T follicular helper cell (primary cell): ENCODE measurements at places on chromosomes 1 and 21.

DNA sequence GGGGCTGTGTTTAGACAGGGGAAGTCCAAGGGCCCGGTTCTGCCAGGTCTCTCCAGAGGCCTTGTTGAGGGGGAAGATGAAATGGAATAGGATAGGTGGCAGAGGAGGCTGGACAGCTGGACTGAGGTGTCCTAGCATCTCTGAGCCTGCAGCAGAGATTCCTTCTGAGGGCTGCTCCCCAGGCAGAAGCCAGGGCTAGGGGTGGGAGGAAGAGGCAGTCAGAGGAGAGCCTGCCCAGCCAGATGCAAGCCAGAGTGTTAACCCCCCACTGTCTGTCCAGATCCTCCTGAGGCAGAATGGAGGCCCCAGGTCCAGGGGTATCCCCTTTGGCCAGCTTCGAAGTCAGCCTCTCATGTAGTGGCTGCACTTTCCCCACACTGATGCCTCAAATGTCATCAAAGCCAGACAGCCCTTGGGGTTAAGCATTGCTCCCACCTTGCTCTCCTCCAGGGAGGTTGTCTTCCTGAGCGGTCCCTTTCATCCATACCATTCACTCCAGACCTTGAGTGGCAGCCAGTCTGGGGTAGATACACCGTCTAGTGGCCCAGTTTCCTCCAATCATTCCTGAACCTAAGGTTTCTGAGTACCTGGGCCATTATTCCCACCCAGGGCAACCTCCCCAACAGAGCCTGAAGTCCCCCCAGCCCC lies 1.7 kb downstream of the CSF1 start:
- DNase-seq = no peak

GRCh38 chr1:94270801-94271203 lies 33.4 kb upstream of the ARHGAP29 start:
- DNase-seq = no peak

DNA sequence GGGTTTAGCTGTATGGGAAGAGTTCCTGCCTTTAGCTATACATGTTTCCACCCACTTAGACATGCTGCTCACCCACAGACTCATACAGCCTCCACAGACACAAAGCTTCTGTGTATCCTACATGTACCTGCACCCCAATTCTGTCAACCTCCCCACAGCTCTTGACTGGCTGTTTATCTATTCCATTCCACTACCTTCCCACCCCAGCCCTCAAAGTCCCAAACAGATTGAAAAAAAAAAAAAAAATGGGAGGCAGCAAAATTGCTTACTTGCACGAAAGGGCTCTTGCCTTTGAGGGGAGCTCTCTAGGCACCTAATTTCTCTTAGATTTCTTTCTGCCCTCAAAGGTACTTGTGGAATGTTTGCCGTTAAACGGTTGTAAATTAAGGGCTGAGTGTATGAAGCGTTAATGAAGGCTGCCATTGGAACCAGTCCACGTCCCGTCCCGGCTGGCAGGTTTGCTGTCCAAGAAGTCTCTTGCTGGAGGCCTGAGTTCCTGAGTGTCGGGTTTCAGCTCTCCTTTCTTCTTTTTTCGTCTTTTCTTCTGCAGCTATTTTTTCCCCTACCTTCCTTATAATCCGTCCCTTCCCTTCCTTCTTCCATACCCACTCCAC lies 43.6 kb downstream of the PBX1 start:
- no peak for DNase-seq

- DNase-seq = no peak
Observed at GRCh38 chr1:25088946-25089345, 143.4 kb downstream of the SYF2 start.

DNA sequence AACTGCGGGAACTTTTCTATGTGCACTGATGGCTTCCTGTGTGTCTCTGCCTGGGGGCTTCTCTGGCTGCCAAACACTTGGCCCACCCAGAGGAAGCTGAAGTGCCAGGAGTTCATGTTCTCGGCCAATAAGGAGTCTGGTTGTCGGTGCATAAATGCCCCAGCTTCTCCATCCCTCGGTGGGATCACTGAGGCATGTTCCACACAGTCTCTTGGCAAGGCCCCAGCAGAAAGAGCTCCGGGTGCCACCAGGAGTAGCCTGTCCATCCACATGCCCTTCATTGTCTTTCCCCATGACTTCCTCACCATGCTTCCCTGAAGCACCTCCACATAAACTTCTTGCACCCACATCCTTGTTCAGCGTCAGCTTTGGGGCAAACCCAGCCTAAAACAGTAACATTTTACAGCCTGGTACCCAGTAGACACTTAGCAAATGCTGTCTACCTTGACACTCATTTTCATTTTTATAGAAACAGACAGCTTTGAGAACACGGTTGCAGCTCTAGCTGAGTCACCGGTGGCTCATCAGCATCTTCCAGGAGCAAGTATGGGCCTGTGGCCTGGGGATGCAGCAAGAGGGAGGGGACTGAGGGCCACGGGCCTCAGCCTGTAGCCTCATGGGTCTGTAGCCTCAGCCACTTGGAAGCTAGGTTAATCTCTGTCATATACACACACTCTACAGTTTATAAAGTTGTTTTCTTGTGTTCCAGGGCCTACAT lies 14.8 kb upstream of the CDCP2 start:
- DNase-seq = no peak

DNA sequence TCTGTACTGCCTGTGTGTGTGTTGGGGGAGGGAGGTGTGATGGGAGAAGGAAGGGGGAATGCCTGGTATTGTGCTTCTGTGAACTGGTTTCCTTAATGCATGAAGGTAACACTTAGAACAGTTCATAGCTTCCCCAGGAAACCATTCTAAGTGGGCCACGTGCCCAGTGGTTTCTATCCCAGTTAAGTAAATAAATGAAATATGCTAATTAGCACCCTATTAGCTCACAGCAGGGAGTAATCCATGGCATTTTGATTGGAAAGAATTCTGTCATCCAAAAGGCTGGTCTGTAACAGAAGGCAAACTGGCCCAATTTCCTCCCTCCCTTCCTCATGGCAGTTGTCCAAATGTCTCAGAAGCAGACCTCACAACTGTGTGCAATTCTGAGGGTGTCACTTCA lies 199.3 kb downstream of the TTLL7 start:
- no peak for DNase-seq

GRCh38 chr1:54681358-54681757 lies 34.3 kb upstream of the TTC4 start:
- no peak for DNase-seq

DNA sequence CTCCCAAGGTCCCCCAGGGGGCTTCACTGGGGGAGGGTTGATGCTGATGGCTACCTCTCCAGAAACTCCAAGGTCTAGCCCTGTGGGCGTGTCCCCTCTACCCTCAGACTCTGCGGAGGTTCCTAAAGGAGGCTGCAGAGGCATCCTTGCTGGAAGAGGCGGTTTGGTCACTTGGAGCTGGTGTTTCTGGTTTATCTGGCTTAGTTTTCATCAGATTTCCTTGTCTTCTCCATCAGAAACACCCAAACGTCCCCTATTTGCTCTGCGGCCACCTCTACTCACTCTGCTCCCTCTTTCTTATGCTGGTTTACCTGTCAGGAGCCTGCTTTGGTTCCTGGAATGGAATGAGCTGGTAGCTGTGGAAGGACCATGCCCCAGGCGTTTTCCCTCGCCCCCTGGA lies 2.5 kb downstream of the PKP1 start:
- DNase-seq = no peak

DNA sequence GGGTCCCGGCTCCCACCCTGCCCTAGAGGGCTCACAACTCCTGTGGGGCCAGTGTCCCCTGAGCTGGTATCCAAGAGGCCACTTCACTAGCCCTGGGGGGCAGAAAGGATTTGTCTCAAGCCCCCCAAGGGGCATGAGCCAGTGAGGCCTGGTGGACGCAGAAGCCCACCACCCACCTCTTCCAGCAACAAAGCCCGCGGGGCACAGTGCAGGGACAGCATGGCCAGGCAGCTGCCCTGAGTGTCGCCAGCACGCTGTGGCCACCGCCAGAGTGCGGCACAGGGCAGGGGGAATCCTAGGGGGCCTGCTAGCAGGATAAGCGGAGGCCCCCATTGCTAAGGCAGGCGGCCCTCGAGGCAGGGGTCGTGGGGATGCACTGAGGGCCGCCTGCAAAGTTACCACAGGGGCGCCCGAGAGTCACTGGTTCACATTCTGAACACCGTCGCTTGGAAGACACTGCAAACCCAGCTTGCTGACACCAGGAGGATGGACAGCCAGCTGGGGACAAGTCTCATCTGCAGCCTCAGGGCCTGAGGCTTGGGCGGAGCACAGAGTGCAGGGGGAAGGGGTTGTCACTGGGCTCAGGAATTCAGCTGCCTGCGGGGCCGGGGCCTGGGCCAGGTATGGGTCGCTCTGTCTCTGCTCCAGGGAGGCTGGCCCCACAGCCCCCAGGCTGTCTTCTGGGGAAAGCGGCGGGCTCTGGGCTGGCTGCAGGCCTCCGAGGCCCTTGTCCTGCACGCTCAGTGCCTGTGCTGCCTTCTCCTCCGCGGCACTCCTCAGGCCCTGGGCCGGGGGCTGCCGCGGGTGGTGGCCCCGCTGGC lies 26.8 kb downstream of the SLC19A1 start:
- DNase-seq = no peak

GRCh38 chr1:162080472-162081015 lies 11.1 kb downstream of the NOS1AP start:
- DNase-seq = no peak

- DNase-seq = no peak
Observed at GRCh38 chr1:204936765-204937164, 66.1 kb downstream of the NFASC start.

DNA sequence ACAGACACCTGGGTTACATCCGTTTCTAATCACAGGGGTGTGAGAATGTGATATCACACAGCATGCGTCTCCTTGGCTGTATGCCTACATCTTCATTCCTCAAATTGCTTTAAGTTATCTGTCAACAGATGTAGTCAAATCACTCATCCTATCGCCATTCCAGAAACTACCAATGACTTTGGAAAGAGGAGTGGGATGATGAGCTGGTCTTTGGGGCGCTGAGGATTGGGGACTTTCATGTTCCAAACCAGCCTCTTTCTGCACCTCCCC lies 104.8 kb downstream of the NAV1 start:
- no peak for DNase-seq

- DNase-seq = no peak
Observed at GRCh38 chr1:184118046-184118445, 66.5 kb downstream of the TSEN15 start.

GRCh38 chr21:36926989-36927718 lies 39.3 kb downstream of the HLCS start:
- DNase-seq = no peak

- no peak for DNase-seq
Observed at GRCh38 chr1:2213576-2214505, 14.3 kb upstream of the SKI start.

DNA sequence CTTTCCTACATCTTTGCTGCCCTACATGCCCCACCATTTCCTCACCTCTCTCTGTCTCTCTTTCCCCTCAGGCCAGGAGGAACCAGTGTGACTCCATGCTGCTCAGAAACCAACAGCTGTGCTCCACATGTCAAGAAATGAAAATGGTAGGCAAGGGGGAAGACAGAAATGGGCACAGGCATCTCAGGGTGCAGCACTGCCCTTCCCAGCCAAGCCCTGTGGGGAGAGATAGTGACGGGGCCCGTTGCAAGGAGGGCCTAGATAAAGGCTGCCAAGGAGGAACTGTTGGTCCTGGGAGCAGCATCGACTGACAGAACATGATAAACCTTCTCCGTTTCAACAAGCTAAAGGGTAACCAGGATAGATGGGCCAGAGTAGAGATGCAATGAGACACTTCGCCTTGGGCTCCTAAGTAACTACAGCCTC lies 12.5 kb upstream of the PIGC start:
- no peak for DNase-seq

- peak; percentile 54 for DNase-seq
Observed at GRCh38 chr1:234478152-234478480, 863 bp downstream of the TARBP1 start.

DNA sequence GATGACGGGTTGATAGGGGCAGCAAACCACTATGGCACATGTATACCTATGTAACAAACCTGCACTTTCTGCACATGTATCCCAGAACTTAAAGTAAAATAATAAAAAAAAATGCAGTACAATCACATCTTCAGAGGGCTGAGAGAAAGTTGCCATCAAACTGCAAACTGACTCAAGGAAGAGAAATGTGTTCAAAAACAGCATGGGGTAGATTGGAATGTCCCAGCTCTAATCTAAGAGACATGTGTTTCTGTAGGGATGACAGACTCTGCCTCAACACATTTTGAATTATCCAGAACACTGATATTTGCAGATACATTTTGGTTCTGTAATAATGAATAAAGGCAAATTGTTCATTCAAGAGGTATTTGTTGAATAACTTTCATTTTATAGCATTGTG lies 171.2 kb upstream of the RUNX1 start:
- DNase-seq = no peak

DNA sequence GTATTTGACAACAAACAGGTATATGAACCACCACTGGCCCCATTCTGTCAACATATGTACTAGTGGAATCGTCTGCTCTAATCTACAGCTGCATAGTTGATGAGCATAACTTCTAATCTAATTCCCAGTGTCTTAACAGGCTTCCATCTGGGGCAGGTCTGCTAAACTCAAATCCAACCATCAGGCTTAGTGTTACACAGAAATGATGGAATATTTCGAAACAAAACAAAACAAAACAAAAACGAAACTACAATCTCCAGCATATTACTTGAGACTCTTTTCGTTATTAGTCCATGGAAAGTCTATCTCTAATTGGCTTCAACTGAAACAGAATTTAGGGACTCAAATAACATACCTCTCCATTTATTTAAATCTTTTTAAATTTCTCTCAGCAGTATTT lies 37.6 kb downstream of the DIPK1A start:
- DNase-seq = no peak

DNA sequence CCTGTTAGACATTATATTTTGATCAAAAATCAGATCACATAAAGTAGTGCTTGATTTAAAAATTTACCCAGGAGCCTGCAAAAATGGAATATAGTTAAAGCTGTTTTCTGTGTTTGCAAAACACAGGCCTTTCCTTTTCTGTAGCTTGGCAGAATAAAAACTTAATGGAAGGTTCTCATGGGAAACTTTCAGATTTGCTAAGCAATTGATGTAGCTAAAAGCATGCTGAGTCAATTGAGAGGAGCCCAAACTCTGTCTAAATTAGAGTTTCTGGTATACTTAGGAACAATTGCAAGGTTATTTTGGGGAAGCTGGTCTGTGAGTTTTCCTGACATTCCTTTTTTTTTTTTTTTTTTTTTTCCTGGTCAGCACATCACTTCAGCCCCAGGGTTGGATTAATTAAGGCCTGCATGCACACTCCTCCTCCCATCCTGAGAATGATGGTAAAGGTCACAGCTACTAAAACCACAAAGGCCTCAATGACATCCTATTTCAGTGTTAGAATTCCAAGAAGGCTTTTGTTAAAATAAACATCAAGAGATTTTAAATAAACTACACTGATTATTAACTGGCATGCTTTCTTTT lies 608.7 kb downstream of the PLPP3 start:
- no peak for DNase-seq

- no peak for DNase-seq
Observed at GRCh38 chr1:76607717-76608116, 259.6 kb upstream of the ST6GALNAC5 start.
